ENCODE measurements at places on chromosomes 4 and X.

GRCh38 chr4:6380746-6381410 is 91.5 kb downstream of the PPP2R2C start:
- no peak for DNase-seq

GRCh38 chr4:82284475-82284857 is 89.3 kb downstream of the HNRNPD start:
- DNase-seq = no peak

DNA sequence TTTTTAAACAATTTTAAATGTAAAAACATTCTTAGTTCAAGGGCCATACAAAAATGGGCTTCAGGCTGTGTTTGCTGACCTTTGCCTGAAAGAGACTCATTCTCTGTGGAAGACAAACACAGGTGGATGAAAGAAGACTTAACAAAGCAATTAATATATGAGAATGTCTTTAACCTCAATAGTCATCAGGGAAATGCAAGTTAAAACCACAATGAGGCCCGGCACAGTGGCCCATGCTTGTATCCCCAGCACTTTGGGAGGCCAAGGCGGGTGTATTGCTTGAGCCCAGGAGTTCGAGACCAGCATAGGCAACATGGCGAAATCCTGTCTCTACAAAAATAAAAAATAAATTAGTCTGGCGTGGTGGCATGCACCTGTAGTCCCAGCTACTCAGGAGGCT is 7.1 kb upstream of the SMARCA1 start:
- no peak for DNase-seq

- no peak for DNase-seq
These were observed 1.1 kb downstream of the MORF4L2 start for GRCh38 chrX:103685396-103685795.

- no peak for DNase-seq
These were observed 55.4 kb upstream of the TBC1D14 start for GRCh38 chr4:6854098-6854744.

- DNase-seq = no peak
These were observed 22.8 kb downstream of the GABRB1 start for GRCh38 chr4:47054130-47054529.

DNA sequence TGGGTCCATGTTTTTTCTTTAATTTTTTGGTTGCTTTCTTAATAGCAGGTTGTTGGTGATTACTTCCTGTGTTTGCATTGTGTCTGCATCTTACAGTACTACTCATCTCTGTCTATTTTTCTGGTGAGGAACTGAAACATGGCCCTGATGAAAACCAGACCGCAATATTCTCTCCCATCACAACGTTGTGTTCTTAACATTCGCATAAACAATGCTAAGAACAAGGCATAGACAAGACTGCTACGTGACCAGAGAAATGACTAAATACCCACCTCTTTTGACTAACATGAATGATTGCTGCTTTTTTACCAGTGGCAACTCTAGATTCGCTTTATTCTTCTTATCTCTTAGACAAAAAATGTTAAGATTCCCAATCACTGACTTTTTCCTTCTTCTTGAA is 179.1 kb downstream of the GC start:
- no peak for DNase-seq

DNA sequence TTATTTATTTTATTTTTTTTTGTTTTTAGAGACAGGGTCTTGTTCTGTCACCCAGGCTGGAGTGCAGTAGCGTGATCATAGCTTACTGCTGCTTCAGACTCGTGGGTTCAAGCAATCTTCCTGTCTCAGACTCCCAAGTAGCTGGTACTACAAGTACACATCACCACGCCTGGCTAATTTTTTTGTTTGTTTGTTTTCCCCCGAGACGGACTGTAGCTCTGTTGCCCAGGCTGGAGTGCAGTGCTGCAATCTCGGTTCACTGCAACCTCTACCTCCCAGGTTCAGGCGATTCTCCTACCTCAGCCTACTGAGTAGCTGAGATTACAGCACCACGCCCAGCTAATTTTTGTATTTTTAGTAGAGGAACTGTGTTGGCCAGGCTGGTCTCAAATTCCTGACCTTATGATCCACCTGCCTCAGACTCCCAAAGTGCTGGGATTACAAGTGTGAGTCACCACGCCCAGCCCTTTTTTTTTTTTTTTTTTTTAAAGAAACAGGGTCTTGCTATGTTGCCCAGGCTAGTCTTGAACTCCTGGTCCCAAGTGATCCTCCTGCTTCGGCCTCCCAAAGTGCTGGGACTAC is 32.2 kb downstream of the COPS4 start:
- no peak for DNase-seq

DNA sequence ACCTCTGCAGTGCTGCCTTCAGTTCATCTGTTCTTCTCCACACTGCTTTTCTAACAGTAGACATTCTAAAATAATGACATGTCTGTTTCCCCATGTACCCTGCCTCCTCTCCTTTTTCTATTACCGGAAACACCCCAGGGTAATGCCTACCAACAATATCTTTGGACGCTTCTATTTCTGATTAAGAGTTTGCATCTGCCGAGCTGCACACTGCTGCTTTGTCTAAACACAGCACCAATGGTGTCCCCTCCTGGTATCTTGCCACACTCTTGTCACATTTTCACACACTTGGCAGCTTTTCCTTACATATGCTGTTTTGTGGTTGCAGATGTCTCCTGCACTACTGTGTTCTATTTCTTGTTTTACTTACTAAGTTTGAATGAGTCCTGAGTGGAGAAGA is 288.8 kb downstream of the GRIA2 start:
- DNase-seq = no peak

- DNase-seq = no peak
These were observed 51.7 kb upstream of the CHRDL1 start for GRCh38 chrX:110847334-110847733.

GRCh38 chr4:109234596-109234995 is 67.9 kb downstream of the COL25A1 start:
- DNase-seq = no peak

DNA sequence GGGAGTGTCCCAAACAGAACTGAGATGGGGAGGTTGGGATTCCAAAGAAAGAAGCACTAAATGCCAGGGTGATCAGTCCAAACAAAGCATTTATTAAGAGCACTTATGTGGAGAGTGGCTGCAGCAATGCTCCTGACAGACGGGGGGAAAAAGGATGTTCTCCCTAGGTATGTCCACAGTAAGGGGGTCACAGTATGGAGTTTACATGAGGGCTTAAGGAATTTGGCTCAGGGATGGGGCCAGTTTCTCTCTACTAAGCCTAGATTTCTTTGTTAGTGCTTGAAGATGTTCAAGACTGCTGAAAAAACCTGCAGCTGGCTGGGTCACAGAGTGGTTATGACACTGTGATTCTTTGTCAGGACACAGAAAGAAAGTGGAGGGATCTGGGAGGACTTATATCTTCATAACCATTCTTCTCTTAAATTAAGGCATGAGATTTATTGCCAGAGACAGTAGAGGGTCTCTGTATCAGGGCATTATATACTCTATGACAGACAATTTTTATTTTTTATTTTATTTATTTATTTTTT is 1468.0 kb downstream of the C4orf33 start:
- no peak for DNase-seq

DNA sequence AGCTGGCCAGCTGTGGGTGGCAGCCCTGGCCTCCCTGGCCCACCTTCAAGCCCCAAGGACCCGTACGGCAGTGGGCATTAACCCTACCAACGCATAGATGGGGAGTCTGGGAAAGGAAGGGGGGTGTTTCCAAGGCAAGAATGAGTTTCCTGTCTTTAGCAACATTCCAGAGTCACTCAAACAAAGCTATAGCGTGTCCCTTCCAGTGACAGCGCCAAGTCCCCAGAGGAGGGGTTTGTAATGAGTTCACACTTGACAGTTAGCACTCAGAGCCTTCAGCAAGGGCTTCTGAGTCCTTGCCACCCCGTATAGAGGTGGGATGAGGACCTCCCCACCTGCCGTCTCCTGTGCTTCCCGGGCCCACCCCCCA is 1.8 kb downstream of the BGN start:
- DNase-seq = no peak

GRCh38 chr4:81625422-81626417 is 154.0 kb upstream of the RASGEF1B start:
- DNase-seq = no peak

DNA sequence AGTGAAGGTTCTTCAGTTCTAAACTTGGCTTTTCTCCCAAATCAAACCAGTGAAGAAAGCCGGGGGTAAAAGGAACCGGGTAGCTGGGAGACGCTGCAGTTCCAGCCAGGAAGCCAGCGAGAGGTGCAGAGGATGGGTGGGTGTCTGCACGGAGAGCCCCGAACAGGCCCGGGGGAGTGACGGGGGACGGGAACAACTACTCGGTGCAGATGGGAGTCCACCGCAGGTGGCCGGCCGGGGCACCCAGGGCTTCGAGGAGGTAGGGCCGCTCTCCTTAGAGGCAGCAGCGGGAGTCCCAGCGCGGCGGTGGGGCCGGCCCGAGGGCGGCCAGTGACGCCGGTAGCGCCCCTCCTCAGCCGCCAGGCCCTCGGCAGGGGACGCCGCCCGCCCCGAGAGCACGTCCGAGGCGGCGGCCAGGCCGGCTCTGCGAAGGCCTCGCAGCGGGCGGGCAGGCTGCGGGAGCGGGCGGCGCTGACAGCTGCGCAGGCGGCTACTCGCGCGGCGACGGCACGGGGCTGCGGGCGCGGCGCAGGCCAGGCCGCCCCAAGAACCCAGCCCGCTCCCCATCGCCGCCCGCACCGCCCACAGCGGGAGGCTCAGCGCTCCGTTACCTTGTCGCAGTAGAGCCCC is 449 bp downstream of the FBXL5 start:
- peak; percentile 56 for DNase-seq

Measured in hippocampal formation (tissue), 2 donors.